ENCODE measurements at places on chromosomes 7 and 10.

DNA sequence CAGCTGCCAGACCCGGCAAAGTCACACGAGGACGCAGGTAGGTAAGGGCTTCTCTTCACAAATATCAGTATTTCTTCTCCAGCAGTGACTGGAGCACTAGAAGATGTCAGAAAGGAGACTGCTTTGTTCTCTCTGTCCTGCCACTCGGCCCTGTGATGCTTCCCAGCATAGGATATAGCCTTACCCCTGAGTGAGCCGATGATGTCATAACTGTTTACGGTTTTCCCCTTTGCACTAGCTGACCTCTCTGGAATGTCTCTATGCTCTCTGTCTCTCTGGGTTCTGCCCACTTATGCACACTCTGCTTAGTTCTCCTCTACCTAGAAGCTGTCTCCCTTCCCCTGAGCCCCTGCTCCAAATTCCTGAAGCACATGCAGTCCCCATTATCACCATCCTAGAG is 167.5 kb upstream of the PODXL start:
- no peak for DNase-seq

GRCh38 chr10:58291538-58292174 is 22.7 kb downstream of the CISD1 start:
- DNase-seq = peak; percentile 60

- no peak for DNase-seq
These were observed 106.9 kb upstream of the GNAI1 start for GRCh38 chr7:80027611-80028173.

GRCh38 chr7:8249121-8249520 is 12.8 kb downstream of the ICA1 start:
- DNase-seq = no peak

DNA sequence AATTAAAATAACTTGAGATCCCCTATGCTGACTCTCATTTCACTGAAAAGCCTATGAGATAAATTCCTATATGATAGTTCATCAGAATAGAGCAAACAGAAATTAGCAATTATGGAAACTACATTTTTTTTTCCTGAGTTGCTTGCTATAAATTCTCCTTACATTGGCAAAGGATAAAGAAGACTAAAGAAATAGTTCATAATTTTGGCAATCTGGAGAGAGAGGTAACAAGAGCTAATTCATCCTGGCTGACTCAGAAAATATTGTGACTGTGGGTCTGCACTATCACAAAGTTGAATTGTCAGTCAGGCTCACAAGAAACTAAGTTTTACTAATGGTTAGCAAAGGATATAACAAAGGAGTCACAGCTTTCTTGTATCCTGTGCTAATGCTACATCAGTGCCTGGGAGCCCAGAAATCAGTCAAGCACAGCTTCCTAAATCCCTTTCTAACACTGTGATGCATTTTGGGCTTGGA is 483.0 kb downstream of the MAGI2 start:
- DNase-seq = no peak

- DNase-seq = no peak
These were observed 8.7 kb downstream of the RASGEF1A start for GRCh38 chr10:43258211-43258561.

- no peak for DNase-seq
These were observed 79.0 kb downstream of the C10orf105 start for GRCh38 chr10:71640607-71641006.

- DNase-seq = peak; percentile 60
These were observed 5.6 kb downstream of the LRRTM3 start for GRCh38 chr10:66931340-66931948.

DNA sequence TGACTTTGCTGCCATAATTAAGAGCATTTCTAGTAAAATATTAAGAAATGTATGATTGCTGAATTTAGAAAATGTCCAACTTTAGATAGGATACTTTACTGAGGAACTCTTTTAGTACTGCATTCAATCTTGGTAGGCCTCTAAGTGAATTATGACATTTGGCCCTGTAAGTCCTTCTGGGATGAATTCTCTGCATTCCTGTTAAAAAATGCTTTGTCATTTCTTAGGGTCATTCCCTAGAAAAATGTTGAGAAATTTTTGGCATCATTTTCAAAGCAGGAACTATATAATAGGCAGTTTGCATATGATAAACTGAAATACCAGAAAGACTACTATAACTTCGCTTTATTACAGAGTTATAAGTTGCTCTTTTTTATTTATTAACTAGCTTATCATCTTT is 69.3 kb upstream of the PRR15 start:
- no peak for DNase-seq

- no peak for DNase-seq
These were observed 831 bp downstream of the ZKSCAN5 start for GRCh38 chr7:99505324-99505662.

GRCh38 chr7:133207687-133208086 is 45.2 kb upstream of the EXOC4 start:
- no peak for DNase-seq

DNA sequence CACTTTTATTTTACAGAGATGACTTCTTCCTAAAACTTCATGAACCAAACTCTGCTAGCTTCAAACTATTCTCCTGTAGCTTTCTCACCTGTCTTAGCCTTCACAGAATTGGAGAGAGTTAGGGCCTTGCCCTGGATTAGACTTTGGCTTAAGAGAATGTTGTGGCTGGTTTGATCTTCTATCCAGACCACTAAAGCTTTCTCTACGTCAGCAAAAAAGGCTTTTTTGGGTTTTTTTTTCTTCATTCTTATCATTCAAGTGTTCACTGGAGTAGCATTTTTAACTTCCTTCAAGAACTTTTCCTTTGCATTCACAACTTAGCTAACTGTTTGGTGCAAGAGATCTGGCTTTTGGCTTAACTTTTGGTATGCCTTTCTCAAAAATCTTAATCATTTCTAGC is 19.3 kb upstream of the CCDC172 start:
- DNase-seq = no peak

DNA sequence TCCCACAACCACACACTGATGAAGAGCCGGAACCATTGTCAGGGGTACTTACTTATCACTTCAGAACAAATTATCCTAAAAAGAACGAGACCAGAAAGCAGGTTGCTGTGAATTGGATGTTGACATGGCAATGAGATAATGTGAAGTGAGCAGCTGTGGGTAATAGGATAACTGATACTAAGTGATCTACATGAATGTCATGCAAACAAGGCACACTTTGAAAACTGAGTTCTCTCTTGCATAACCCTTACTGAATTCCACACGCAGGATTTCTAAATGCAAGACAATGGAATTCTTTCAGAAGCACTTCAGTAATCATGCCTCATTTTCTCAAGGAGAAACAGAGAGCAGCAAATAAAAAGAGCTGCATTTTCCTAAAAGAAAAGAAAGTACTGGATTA is 242.5 kb upstream of the TMEM229A start:
- no peak for DNase-seq

- DNase-seq = no peak
These were observed 333.2 kb downstream of the RPS24 start for GRCh38 chr10:78366663-78367411.

DNA sequence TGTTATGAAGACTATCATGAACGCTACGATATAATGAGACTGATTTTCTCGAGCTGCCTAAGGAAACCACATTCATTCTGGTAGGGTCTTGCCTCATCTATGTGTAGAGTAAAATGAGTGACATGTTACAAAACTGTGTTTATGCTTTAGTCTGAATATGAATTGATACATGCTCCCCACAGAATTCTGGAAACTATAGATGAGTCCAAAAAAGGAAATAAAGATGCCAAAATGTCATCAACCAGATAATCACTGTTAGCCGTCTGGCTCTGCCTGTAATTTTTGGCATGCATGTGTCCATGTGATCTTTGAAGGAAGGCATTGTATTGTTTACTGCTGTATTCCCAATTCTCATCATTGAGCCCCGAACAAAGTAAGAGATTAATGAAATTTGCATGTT is 42.6 kb upstream of the GPR37 start:
- no peak for DNase-seq

GRCh38 chr7:35536396-35536826 is 158.5 kb downstream of the HERPUD2 start:
- no peak for DNase-seq

DNA sequence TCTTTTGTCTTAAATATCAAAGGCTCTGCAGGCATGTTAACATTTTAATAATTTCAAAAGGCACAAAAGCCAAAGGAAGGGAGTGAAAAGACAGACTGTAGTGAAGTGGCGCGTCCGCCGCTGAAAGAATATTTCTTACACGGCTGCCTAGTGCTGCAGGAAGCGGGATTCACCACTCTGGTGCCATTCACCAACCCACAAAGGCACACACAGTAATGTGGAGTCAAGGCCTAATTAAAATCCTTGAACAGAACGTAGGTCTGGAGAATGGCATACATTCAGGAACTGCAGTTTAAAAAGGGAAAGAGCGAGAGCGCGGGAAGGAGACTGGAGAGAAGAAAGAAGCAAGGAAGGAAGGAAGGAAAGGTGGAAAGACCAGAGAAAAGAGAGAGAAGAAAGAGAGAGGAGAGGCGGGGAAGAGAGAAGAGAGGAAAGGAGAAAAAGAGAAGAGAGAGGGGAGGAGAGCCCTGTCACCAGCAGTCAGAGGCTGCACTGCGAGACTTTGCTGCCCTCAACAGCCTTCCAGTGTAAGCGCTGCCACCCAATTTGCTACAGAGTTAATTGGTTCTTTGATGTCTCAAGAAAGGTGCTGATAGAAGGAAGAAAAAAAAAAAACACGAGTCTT is 554.0 kb downstream of the MDFIC start:
- DNase-seq = no peak

DNA sequence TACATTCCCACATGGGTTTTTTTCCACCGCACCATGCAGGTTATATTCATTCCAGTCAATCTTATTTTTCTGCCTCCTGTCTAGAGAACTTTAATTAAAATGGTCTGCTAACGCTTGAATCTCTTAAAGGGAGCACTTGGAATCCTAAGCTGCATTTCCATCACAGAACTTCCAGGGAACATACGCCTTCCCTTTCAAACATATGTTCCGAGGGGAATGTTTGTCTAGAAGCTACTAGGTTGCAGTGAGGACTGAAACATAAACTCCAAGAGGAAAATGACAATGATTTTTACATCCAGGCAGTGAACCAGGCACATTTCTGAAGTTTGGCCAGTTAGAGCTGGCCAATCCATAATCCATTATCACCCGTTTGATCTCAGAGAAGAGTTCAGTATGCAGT is 375.5 kb upstream of the NRP1 start:
- DNase-seq = no peak

- no peak for DNase-seq
These were observed 46.8 kb downstream of the CAMK2B start for GRCh38 chr7:44278451-44279161.

GRCh38 chr10:118042336-118042735 is 4.4 kb downstream of the RAB11FIP2 start:
- peak; percentile 22 for DNase-seq

DNA sequence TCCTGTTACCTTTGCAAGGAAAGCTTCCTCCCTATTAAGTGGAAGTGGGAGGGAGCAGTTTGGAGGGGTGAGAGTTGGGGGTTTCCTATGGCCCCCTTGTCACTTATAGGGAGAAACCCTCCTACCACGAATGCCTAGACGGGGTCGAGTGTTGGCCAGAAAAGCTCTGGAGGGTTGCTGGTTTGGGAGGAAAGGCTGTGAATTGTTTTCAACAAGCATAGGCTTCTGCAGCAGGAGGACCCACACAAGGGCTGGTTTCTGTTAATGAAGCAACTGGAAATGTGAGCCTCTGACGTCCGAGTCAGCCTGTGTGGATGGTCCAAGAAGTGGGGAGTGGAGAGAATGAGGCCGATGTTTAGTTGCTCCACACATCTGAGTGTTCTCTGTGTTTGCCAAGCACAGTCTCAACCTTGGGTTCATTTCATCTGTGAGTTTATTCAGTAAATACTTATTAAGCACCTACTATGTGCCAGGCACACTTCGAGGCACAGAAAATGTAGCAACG is 37.3 kb upstream of the LEP start:
- no peak for DNase-seq

- DNase-seq = no peak
These were observed 114.1 kb downstream of the CPED1 start for GRCh38 chr7:121102619-121103018.

- no peak for DNase-seq
These were observed 131.4 kb upstream of the AGR3 start for GRCh38 chr7:17013204-17013603.

DNA sequence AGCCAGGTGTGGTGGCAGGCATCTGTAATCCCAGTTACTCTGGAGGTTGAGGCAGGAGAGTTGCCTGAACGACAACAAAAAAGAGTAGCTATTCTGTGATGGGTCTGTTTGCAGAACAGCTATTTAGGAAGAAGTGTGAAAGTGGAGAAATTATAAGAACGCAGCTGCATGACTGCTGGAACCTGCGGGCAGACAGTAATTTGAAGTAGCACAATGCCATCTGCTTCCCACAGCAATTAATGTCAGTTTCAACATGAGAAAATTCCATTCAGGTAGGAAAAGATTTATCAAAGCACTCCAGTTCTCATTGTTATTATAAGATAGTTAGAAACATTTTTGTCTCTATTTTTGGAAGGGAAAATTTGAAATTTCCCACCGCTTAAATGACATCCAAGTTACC is 21.5 kb downstream of the LAMB1 start:
- DNase-seq = no peak

GRCh38 chr7:155252444-155252887 is 45.2 kb upstream of the INSIG1 start:
- no peak for DNase-seq

GRCh38 chr7:2245883-2246675 is 4.1 kb downstream of the NUDT1 start:
- no peak for DNase-seq

DNA sequence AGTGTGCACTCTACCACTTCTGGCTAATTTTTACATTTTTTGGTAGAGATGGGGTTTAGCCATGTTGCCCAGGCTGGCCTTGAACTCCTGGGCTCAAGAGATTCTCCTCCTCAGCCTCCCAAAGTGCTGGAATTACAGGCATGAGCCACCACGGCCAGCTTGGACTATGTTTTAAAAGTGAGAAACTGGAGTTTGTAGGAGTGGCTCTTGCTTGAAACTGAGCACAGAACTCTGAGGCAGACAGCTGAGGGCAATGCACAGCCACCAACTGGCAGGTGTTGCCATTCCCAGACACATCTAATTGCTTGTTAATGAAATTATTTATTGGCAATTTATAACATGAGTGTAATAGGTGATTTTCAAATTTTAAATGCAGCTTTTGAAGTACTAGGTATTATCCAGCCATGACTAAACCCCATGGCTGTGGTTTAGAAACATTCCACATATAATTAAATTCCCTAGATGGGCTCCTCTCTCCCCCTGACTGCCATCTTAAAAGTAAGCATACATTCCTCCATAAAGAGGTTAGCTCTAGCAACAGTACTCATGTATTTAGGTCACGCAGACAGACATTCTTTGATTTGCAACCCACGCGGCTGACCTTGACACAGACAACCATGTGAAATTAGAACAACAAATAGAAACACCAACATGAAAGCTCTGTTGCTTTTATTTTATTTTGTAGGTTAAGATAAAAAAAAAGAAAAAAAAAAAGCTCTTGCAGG is 19.8 kb downstream of the PANK1 start:
- no peak for DNase-seq
